Lung microvascular endothelial cell (primary cell): ENCODE measurements at places on chromosomes 16 and 17. TPM values are rescaled to one million over a fixed set of nuclear protein-coding genes. Genes with fewer than 3 reads are reported as not detected.

DNA sequence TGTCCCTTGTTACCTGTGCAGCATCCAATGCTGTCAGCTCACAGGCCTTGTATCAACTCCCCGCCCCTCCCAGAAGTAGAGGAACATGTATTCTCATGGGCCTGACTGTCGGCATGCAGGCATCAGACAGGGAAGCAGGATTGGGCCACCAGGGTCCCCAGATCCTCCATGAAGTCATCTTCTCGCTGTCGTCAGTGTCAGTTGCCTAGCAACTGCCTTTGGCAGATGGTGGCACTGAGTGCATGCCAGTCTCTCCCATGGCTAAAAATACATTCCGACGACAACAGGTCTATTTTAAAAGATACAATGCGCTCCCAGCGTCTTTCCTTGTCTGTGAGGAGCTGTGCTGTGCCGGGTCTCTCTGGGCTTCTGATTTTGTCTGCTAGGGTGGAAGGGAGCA lies 36.8 kb upstream of the CES5A start:
- DNase-seq, result no peak

- no peak for DNase-seq
Observed at GRCh38 chr16:84916850-84917249, 94.5 kb downstream of the ZDHHC7 start.

CHAD gene
- total RNA-seq, result under 0.01 TPM in 1 of 2 replicates, not detected in the other

CD300LB gene
- total RNA-seq, result not detected in 2 replicates

TBC1D3K gene
- not detected in 2 replicates for total RNA-seq

IL34 gene
- total RNA-seq, result 2.0 and 2.8 TPM in 2 replicates

SPNS3 gene
- total RNA-seq, result 0.22 and 0.40 TPM in 2 replicates
